ENCODE measurements at places on chromosomes 3 and 15. TPM values are rescaled to one million over a fixed set of nuclear protein-coding genes. Genes with fewer than 3 reads are reported as not detected.
A peak's percentile ranks its signal among the peaks of the same experiment; 100 is the strongest.

PIGZ gene
- 2.6 TPM for total RNA-seq

PXK gene
- total RNA-seq = 64.7 TPM

CPN2 gene
- total RNA-seq = not detected

PLAAT1 gene
- not detected for total RNA-seq

GRAMD1C gene
- 1.1 TPM for total RNA-seq

GRCh38 chr3:172106989-172107388 lies 67.6 kb downstream of the FNDC3B start:
- H3K36me3 ChIP-seq = peaks cover 21% of the 10 kb centered on the region
- peak; percentile 88 for DNase-seq
- peaks cover 68% of the 10 kb centered on the region for H3K4me1 ChIP-seq
- H3K27me3 ChIP-seq = peaks cover 7% of the 10 kb centered on the region
- H3K27ac ChIP-seq = peak overlapping the region; percentile 90
- H3K4me3 ChIP-seq = peak overlapping the region; percentile 67

- peaks cover 8% of the 10 kb centered on the region for H3K4me1 ChIP-seq
- no peaks in the 10 kb centered on the region for H3K36me3 ChIP-seq
- H3K4me3 ChIP-seq = no peak overlapping the region
- peaks cover 12% of the 10 kb centered on the region for H3K27me3 ChIP-seq
These were observed 46.3 kb downstream of the FMN1 start for GRCh38 chr15:33148129-33148751.

Data from activated CD8-positive, alpha-beta memory T cell treated with anti-CD3 and anti-CD28 coated beads, Interleukin-2, amount 10 ng/mL, durations not matched to agents 7 days and 5 days (primary cell).